ENCODE measurements at places on chromosomes 4 and X.

DNA sequence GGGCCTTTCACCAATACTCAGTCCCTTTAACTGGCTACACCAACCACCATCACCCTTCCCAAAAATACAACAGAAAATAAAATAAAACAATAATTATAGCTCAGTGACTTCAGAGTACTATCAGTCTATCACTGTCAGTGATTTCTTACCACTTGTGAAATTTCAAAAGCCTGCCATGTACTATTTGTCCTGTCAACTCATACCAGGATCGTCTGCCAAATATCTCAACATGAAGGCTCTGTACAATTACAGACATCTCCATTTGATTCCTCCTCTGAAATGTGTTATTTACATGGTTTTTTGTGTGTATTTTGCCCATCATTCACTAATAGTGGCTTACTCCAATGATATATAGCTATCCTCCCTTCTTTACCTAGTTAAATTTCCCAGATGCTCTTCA, 772.0 kb downstream of the IL1RAPL1 start:
- DNase-seq: no peak

GRCh38 chr4:162645381-162645780, 481.6 kb upstream of the FSTL5 start:
- no peak for DNase-seq

DNA sequence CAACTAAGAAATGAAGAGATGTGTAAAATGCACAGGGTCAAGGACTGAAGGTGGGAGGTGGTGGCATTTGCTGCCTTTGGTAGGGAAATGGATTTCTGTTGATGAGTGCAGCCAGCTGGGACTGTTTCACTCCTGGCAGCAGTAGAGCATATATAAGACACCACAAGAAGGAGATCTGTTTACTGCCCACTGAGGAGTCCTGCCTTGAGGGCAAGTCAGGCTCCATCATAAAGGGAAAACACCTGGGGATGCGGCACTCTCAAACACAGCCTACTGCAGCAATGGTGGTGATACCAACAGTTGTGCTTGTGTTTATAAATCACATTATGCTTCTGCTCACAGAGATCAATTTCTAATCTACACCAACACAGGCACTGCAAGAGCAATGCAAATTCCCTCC, 222.1 kb downstream of the TACR3 start:
- no peak for DNase-seq

- no peak for DNase-seq
Observed at GRCh38 chr4:173231916-173232315, 63.3 kb downstream of the GALNT7 start.

DNA sequence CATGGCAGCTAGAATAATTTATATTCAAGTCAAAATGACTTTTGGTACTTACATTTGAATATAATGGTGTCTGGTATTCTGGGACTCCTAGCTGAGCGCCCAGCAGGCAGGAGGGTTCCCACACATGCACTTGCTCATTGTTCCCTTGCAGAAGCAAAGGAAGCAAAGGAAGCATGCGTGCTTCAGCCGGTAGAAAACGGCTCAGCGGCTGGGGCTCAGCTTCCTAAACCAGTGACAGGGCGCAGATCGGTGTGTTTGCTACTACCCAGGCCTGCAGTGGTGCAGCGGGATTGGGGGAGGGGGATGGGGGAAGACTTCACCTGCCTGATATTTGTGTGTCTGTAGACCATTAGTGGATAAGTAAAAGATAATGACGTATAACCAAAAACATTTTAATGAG, 978.3 kb upstream of the TENM3 start:
- DNase-seq: no peak

DNA sequence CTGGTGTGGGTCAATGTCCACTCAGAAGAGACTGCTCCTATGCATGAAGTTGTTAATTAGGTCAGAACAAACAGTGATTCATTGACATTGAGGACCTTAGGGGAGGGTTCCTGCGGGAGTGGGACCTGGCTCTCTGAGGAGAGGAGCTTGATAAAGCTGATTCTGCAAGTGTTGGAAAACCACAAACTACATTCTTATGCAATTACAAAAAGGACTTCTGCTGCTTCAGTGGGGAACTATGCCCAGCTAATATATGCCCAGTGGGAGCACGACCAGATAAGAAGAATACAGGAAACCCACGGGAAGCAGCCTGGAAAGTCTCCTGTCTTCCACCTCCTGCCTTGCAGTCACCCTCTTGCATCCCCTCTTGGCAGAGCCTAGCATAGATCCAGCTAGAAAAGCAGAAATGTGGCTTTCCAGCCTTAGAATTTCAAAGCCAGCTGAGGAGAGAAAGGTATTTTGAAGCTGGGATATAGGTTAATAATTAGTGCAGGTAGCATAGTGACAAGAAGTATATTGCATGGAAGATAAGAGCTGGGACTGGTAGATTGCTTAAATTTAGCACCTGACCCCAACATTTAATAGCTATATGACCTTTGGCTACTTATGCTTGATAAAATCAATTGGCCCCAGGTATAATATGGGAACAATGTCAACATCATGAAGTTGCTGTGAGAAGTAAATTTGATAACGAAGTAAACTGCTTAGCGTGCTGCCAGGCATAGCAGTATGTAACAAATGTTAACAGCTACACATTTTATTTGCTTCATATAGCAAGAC, 34.9 kb upstream of the UGT8 start:
- no peak for DNase-seq

GRCh38 chr4:2438822-2439718, 20.3 kb downstream of the CFAP99 start:
- DNase-seq: no peak

- no peak for DNase-seq
Observed at GRCh38 chr4:152605641-152606335, 69.9 kb upstream of the FBXW7 start.

- DNase-seq: no peak
Observed at GRCh38 chrX:96861218-96861617, 22.5 kb upstream of the RPA4 start.

DNA sequence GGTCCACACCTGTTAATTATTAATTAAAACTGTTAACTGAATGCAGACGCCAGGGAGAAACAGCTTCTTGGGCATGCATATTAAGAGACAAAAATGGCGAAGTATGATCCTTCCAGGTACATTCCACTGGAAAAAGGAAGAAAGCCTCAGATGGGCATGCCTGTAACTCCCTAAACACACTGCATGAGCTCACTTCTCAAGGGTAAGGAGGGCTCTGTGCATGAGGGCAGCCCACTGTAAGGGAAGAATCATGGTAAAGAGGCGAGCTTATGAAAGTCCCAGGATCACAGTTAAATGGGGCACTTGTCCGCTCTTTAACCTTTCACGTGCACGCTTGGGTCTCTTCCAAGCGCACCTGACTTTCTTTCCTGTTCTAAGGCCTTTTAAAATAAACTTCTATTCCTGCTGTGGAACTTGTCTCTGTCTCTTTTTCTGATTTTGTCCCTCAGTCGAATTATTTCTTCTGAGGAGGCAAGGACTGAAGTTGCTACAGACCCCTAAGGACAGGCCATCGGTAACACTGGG, 321.7 kb downstream of the PPP1R2C start:
- no peak for DNase-seq

GRCh38 chrX:114058988-114059418, 524.9 kb upstream of the HTR2C start:
- no peak for DNase-seq

GRCh38 chr4:165319030-165319429, 8.4 kb upstream of the MSMO1 start:
- DNase-seq: no peak

DNA sequence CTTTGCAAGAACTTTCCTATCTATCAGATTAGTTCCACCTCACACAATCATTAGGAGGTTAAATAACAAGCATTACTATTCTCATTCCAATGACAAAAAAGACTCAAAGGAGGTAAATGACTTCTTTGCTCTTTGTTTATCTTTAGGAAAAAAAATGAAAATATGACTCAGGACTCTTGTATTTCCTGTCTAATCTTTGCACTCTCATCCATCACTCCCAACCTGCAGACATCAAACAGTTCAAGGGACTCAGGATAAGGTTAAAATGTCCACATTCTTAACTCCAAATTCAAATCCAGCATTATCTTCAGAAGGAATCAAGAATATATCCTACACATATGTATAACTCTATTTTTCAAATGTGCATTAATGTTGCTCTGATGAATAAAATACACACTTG, 139.6 kb downstream of the UNC5C start:
- no peak for DNase-seq

DNA sequence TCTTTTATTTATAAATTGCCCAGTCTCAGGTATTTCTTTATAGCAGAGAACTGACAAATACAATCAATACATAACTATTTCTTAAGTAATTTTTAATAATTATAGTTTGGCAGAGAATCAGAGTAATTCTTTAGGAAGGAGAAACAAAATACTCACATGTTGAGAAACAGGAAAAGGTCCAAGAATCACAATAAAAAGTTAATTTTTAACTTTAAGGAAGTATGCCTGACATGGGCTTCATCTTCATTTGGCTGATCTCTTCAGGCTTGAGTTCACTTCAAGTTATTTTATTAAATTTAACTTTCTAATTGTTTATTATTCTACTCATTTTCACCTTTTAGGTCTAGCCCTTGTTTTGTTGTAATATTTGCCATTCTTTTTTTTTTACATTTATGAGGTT, 36.1 kb upstream of the RNF150 start:
- DNase-seq: no peak

- DNase-seq: no peak
Observed at GRCh38 chrX:15758140-15758539, 20.1 kb downstream of the CA5B start.

DNA sequence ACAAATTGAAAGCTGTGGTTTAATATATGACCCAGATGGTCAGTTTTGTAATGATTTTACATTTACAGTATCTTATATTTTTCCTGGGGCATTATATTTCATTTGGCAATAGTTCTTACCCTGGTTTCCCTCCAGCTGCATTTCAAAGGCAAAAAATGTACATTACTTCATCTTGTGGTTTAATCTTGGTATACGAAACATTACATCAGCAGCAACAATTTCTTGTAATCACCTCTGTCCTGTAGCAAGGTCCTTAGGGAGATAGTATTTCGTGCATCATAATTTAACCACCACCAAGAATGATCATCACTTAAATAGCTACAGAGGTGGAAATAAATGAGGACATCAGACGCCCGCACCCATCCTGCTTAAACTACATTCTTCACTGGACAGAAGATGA, 48.8 kb downstream of the HS6ST2 start:
- no peak for DNase-seq

GRCh38 chrX:148723551-148723950, 223.1 kb downstream of the AFF2 start:
- no peak for DNase-seq

GRCh38 chr4:22348410-22348809, 167.5 kb downstream of the ADGRA3 start:
- no peak for DNase-seq

- DNase-seq: no peak
Observed at GRCh38 chr4:10803713-10804343, 119.3 kb upstream of the CLNK start.

DNA sequence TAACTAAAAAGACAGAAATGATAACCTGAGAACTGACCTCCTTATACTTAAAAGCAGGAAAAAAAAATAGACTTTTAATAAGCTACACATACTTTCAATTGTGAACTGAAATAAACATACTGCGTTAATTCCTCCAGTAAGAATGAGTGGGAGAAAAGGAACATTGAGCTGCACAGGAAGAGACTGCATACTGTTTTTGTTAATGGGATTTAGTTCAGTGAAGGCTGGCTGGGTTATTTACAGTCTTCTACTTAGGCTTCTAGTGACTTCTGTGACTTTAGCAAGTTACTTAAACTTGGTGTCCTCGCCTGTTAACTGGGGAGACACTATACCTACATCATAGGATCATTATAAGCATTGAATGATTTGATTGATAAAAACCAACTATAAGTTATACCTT, 213.3 kb downstream of the EPHA5 start:
- no peak for DNase-seq

- DNase-seq: no peak
Observed at GRCh38 chr4:55318175-55319129, 27.6 kb upstream of the SRD5A3 start.

- no peak for DNase-seq
Observed at GRCh38 chrX:149513825-149514428, 8.8 kb upstream of the IDS start.

DNA sequence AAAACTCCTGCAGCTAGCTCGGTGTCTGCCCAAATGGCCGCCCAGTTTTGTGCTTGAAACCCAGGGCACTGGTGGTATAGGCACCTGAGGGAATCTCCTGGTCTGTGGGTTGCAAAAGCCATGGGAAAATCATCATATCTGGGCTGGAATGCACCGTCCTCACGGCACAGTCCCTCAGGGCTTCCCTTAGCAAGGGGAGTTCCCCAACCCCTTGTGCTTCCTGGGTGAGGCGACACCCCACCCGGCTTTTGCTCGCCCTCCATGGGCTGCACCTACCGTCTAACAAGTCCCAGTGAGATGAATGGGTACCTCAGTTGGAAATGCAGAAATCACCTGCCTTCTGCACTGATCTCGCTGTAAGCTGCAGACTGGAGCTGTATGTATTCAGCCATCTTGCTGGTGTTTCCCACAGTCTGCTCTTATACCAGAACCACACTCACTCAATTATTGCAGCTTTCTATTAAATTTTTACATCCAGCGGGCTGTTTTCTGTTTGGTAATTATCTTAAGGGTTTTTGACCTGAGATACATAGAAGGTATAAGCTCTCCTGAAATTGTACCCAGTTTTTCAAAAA, 36.7 kb upstream of the NPNT start:
- no peak for DNase-seq

- no peak for DNase-seq
Observed at GRCh38 chr4:95547715-95548471, 880 bp downstream of the UNC5C start.

DNA sequence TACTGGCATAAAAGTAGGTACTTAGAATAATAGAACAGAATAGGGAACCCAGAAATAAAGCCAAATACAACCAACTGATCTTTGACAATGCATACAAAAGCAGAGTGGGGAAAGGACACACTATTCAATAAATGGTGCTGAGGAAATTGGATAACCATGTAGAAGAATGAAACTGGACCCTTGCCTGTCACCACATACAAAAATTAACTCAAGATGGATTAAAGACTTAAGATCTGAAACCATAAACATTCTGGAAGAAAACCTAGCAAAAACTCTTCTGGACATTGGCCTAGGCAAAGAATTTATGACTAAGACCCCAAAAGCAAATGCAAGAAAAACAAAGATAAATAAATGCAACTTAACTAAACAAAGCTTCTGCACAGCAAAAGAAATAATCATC, 45.6 kb downstream of the ARFIP1 start:
- DNase-seq: no peak

DNA sequence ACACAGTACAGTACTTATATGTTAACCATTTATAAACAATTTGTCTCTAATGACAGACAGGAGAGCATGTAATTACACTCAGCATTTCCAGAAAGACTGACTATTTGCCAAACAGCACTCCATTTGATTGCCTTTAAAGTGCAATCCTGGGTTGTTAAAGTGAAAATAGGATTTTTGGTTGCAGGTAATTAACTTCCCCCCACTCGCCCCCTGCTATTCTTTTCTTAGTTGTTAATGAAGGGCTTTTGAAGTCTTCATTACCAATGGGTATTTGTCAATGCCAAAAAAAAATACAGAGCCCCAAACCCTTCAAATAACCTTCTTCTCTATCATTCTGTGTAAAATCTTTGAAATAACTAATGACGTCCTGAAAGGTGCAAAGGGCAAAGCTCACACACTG, 825.6 kb downstream of the STPG2 start:
- no peak for DNase-seq

All from stimulated activated CD4-positive, alpha-beta T cell treated with anti-CD3 and anti-CD28 coated beads, TNF-alpha, amount 100 ng/mL, for 4 hours (primary cell).